ENCODE measurements at places on chromosomes 5 and 9. TPM values are rescaled to one million over a fixed set of nuclear protein-coding genes. Genes with fewer than 3 reads are reported as not detected.

Gene CCL27
- not detected for total RNA-seq

Gene MEGF10
- total RNA-seq: not detected

Gene ARPC5L
- 77.4 TPM for total RNA-seq

Gene DPYSL3
- total RNA-seq: 18.6 TPM

All from A549 treated with DMSO at 1 μM for 4 hours (cell line).